ENCODE measurements at places on chromosomes 16 and 17.

DNA sequence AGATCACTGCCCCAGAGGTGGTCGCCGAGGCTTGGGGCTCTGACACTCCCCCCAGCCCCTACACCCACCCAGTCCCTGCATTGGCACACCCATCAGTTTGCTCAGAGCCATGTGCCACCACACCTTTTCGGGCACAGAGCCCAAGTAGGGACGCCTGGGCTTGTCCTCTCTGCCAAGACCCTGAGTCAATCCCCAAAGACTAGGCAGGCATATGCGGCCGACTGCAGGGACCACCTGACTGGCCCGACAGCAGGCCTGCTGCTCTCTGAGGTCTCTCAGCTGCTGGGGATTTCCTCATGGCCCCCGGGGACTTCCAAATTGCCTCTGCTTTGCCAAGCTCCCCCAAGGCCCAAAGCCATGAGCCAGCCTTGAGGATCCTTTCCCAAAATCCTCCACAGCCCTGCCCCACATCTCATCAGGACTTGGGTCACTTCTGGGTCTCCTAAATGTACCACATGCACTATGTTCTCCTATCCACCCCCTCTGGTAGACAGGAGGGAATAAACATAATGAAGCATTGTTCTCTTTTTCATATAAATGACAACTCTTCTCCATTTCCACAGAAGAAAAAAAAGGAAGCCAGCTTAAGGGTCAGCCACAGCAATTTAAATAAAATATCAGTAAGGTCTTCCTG is 30.6 kb downstream of the MYO18A start:
- DNase-seq, result no peak

GRCh38 chr17:42068979-42069378 is 18.6 kb upstream of the C17orf113 start:
- DNase-seq, result no peak

DNA sequence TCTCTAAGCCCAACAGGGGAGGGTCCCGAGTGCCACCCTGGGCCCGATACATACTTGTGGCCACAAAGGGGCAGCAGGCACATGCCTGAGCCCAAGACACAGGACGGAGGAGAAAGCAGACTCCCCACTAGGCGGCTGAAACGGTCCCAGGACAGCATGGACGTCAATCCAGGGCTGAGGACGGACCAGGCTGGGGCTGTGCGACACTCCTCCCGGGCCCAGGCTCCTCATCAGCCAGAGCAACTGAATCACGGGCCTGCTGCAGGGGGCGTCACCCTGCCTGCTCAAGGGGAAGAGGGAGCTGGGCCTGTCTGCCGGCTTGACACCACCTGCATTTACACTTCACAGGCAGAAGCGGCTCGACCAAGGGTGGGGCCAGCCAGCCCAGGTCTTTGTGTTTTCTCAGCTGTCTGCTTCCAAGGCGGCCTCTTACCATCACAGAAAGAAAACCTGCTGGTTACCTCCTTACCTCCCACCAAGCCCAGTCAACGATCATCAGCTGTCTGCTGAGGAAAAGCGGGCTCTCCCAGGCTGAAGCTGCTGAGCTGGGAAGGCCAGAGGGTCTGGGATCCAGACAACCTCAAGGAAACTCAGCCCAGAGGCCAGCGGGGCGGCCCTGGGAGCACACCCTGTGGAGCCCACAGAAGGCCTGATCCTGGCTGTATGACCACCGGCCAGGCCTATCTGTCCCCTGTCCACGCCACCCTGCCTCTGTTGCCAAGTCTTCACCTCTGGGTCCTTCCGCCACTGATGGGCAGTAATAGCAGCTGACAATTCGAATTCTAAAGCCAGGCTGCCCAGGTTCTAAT is 26.4 kb downstream of the KIFC3 start:
- DNase-seq, result no peak

DNA sequence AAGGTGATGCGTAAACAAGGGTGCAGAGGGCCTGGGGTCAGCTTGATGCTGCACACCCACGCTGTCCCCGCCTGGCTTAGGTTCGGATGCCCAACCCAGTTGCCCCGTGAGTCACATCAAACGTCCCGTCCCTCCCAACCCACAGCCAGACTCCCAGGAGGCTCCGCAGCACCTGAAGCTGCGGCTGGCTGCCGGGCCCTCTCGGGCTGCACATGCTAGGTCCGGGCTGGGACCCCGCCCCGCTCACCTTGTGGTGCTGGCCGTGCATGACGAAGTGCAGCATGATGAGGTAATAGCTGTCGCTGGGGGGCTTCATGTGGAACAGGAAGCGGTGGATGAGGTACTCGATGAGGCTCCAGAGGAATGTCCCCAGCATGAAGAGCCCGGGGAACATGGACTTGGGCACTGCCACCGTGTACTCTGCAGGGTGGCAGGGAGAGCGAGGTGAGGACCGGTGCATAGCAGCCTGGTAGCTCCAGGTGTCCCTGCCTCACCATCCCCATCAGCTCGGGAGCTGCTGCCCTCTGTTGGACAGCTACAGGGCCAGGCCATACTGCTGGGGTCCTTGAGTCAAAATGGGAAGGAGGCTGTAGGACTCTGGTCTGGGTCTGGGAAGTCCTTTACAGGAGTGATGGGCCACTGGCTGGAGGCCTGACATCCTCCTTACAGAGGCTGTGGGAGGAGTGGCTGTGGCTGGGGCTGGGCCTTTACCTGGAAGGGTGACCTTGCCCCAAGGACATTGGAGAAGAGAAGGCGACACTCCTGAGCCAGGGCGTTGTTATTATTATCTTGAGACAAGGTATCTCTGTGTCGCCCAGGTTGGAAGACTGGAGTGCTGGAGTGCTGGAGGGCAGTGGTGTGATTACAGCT is 18.3 kb upstream of the MLKL start:
- DNase-seq, result no peak

DNA sequence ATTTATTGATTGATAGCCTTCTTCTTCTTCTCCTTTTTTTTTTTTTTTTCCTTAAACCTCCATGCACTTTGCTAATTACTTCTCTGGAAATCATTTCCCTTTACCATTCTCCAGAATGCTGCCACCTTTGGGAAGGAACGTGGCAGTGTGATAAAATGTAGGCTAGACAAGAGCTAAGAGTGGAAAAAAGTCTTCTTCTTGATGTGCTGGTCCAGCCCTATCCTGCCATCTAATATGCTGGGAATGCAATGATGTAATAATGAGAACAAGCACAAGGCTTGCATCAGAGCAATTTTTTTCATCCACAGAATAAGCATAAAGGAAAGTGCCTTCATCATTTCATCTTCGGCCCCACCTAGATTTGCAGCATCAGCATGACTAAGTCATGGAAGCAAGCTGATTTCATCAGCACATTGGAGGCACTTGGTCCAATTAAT is 128.7 kb upstream of the ZFHX3 start:
- DNase-seq, result no peak

GRCh38 chr17:40547079-40547784 is 18.0 kb downstream of the CCR7 start:
- DNase-seq, result peak; percentile 80

DNA sequence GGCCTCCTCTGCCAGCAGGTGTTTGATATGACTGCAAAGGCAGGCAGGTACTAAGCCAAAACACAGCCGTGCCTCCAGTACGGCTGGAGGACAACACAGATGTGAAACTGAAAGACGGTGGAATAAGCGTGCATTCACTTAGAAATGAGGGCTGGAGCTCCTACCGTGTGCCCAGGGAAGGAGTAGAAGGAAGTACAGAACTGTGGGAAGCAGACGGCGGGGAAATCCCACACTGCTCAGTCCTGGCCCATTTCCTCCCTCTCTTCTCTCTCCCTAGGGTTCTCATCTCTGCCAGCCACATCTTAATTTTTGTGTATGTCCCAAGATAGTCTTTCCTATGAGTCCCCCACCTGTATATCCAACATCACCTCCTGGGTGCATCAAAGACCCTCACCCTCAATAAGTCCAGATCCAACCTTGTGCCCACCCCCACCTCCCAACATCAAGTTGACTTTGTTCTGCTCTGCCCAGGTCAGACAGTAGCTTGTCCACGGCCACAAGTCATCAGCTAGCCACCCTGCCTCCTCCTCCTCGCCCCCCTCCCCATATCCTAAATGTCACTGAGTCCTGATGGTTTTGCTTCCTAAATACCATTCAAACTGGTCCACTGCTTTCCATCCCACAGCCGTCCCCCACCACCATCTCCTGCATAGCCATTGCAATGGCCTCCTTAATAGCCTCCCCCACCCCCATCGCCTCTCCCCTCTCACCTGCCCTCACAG is 77.1 kb upstream of the RPL38 start:
- no peak for DNase-seq

DNA sequence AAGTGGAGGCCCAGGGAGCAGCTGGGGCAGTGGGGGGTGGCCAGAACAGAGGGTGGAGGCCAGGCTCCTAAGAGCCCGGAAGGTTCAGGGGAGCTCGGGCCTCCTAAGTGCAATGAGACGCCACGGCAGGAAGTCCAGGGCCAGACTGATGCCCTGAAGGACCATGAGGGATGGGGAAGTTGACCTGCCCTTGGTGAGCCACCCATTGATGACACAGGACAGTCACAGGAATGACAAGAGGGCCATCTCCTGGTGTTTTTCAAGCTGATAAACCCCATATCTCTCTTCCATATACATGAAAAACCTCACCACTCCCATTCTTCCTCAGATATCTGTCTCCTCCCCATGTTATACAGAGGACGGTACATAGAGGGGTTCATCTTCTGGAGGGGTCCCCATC is 5.8 kb upstream of the MRPL58 start:
- DNase-seq, result no peak

DNA sequence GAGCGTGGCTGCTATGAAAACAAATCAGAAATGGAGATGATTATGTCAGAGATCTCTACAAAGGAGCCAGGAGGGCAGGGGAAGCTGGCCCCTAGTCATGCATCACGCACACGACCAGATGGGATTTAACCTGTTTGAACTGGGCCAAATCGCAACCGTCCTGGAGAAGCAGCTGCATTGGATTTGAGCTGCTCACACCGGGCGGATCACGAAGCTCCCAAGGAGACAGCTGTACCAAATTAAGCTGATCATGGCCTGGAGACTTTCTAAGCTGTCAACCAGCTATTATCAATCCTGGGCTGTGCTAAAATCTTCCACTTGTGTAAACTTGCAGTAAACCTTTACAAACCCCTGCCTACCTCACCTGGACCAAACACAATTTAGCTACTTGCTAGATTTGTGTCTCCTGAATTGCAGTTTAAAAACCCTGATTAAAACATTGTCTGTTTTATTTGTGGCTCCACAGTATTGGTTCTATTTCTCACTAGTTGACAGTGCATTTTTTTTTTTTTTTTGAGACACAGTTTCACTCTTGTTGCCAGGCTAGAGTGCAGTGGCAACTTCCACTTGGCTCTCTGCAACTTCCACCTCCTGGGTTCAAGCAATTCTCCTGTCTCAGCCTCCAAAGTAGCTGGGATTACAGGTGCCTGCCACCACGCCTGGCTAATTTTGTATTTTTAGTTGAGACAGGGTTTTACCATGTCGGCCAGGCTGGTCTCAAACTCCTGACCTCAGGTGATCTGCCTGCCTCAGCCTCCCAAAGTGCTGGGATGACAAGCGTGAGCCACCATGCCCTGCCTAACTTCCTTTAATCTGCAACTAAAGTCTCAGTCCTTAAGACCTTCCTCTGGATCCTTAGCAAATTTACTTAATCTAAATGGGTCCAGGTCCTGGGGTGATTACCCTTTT is 98.3 kb upstream of the GRIN2A start:
- no peak for DNase-seq

DNA sequence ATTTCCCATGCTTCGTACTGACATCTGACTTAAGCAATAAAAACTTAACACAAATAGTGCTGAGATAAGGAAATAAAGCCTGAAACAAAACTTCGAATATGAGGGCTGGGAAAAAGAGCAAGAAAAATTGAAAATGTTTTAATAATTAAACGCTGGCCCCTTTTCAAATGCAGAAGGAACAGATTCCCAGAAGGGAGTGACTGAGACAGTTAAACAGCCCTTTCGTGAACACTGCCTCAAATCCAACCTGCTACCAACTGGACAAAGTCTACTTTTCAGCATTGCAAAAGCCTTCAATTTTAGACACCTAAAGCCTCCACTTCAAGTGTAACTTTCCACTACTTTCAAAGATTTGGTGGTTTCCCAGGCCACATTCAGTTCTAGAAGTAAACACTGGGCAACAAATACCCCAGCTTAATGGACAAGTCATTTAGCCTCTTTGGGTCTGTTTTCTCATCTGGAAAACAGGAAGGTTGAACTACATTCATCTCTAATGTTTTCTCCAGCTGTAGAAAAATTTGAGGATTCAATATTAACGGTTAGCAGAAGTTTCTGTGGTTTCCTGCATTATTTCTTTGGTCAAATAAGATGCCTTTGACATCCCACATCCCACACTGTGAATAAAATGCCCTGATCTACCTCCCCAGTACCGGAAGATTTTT is 11.8 kb downstream of the RFFL start:
- no peak for DNase-seq

DNA sequence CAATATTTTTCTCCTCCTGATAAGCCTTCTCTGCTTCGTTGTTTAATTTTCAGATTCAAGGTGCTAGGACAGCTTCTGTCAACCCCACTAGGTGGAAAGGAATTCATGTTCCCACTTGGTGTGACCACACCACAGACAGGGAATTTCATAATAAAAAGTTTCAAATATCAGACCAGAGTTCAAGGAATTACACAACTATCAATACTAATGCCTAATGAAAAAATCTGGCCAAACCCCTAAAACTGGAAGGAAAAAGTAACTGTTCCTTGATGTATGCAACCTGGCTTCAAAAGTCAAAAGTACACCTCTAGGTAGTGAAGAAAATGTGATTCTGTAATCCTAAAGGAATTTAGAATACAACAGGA is 87.8 kb upstream of the CORO6 start:
- no peak for DNase-seq

- DNase-seq, result no peak
Observed at GRCh38 chr17:9431620-9432019, 144.0 kb downstream of the STX8 start.

DNA sequence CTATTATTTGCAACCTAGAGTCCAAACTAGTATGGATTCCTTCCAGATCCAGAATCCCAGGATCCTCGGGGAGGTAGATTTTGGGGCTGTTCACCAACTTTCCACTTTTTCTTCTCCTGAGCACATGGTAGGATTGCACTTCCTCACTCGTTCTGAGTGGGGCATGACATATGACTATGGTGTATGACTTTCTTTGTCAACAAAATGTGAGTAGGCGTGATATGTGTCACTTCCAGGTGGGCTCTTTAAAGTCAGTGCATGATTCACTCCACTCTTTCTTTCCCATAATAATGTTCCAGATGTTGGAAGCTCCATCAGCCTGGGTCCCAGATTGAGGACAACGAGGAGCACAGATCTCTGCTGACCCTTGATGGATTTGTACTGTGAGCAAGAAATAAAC is 21.5 kb downstream of the IRX5 start:
- DNase-seq, result no peak

GRCh38 chr16:86448306-86448890 is 61.9 kb upstream of the FOXF1 start:
- DNase-seq, result no peak

- DNase-seq, result peak; percentile 33
Observed at GRCh38 chr16:88633684-88634140, 4.7 kb upstream of the IL17C start.

DNA sequence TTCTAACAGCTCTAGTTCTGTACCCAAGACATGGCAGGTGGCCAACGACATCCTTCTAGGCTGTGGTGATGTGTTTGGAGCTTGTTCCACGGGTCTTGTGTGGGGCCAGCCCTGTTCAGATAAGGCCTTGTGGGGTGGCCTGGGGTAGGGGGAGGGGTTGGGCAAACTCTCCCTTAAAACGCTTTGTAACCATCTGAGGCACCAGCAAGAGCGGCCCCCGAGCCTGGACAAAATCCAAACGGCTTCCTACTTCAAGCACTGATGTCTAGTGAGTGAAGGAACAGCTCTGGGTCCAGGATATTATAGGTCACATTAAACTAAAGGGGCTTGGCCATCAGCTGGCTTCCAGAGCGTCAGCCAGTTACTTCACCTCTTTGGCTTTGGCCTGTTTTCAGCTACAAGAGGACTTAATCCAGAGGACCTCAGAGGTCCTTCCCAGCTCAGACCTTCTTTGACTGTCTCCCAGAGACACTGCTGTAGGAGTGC is 11.9 kb downstream of the SERPINF1 start:
- DNase-seq, result no peak

Data from CD4-positive, alpha-beta T cell treated with Interleukin-6 at 100 ng/mL for 8 hours (primary cell).